ENCODE measurements at places on chromosomes 12 and 14.

DNA sequence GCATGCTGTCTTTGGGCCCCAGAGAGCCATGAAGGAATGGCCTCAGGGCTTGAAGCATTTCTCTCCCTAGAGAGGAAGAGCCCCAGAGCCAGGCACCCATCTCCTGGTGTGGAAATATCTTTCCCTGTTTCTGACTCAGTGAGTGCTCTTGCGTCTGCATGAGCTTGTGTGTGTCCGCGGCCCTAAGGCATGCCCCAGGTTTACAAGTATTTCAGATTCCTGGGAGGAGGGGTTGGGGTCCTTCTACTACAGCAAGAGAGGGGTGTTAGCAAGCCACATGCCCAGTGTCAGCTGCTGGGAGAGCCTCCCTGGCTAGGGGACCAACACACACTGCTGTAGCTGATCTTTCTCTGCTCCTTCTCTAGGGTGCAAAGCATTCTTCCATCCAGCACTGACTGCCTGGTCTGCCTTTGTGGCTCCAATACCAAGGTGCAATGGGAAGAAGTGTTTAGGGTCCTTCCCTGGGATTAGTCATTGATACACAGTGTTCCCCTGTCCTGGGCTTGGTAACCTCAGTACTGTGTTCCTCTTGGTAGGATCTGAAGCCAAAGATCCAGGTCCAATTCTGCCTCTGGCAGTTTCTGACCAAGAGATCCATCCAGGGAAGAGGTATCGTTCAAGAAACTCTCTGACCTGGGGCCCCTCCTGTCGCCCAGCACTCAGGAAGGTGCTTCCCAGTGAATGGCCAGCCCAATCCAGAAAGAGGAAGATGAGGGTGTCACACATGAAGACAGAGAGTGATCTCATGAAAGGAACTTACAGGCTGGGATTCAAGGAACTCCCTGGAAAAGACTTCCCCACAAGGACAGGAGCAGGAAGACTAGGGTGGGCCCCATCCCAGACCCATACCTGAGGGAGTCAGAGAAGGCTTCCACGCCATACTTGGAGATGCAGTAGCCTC lies 3.1 kb downstream of the RDH16 start:
- no peak for DNase-seq

- no peak for DNase-seq
Observed at GRCh38 chr12:102759466-102759865, 157.6 kb downstream of the PAH start.

DNA sequence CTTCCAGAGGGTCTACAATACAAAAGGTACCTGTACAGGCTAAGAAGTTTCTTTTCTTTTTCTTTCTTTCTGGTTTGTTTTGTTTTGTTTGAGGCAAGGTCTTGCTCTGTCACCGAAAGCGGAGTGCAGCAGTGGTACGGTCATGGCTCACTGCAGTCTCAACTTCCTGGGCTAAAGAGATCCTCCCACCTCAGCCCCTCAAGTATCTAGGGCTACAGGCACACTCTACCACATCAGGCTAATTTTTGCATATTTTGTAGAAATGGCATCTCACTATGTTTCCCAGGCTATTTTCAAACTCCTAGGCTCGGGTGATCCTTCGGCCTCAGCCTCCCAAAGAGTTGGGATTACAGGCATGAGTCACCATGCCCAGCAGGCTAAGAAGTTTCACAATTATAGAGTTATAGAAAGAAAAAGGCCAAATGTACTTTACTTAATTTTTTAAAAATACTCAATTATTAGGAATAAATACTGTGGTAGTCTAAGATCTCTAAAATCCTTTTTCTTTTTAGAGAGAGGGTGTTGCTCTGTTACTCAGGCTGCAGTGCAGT lies 3.0 kb upstream of the PIGH start:
- DNase-seq = no peak

- no peak for DNase-seq
Observed at GRCh38 chr14:77638771-77639171, 22.3 kb upstream of the SPTLC2 start.

DNA sequence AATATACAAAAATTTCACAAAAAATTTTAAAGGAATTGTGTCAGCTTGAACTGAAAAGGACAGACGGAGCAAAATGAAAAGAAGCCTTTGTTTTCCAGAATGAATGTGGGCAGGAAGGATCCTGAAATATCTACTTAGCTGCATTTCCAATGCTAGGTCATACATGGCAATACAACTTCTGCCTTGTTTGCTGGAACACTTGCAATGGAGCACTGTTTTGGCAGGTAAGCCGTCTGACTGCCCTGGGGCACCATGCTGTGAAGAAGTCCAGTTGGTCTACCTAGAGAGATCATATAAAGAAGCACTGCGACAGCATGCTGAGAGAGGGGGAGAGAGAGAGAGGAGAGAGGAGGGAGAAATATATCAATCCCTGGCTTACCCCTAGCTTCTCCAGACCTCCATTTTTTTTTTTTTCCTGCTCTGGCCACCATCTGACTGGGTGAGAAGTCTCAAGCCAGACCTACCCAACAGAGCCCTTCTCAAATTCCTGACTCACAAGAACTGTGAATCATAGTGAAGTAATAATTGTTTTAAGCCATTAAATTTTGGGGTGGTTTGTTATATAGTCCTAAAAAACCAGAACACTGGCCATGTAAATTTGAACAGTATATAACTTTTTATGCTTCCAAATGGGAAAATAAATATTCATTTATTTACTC lies 97.1 kb upstream of the PRICKLE1 start:
- no peak for DNase-seq

DNA sequence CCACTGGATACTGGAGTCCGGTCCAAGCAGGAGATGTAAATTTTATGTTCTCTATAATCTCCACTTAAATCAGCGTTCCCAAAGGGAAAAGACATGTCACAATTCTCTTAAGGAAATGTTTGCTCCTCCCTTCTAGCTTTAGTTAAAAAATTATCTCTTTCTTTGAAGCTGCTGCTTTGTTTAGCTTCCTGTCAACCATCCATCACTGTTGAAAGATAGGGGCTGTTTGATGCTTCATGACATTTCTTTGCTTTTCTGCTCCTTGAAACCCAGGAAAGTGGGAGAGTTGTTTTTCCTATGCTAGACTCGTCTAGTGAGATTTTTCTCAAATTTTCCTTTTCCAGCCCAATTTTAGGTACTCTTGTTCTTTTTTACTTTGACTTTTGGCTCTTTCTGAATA lies 31.9 kb downstream of the MBIP start:
- no peak for DNase-seq

DNA sequence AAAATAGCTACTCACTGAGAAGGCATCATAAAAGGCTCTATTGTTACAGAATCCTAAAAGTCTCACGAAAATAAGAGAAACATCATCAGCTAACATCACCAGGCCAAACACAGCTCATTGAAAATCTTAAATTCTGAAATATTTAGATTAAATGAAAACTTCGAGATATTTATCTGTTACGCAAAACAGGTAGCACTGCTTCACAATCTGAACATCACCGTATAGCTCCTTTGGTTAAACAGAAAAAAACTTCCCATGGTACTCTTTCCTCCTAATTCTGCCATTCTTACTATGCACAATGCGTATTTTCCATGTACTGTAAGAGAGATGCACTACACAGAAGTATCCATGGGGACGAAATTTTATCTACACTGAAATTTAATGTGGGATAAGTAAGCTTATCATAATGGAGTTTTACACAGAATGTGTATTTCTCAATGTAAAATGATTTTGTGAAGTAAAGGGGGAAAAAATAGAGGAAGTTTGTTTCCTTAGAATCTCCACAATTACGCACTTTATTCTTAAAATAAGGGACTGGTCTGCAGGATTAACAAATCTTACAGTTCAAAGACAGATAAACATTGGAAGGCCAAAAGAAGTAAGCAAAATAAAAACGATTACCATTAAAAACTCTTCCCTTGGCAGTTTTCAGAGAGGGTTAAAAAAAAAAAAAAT lies 1.9 kb downstream of the SGPP1 start:
- DNase-seq = no peak

Measured in retinal pigment epithelial cell (primary cell).